ENCODE measurements at places on chromosomes 11 and 22.

DNA sequence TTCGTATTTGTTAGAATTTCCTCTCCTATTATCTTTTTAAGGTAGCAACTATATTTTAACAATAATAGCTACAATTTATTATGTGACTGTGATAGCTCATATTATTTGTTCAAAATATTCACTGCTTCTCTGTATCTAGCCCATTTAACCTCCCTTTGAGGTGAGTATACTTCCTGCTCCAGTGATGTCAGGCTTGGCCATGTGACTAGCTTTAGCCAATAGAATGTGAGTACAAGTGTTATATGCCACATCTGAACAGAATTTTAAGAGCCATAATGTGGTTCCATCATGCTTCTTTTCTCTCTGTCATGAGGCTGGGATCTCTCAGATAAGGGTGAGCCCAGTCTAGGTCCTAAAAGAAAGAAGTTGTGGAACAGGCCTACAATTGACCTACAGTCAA lies 217.6 kb downstream of the TTC28 start:
- no peak for DNase-seq

DNA sequence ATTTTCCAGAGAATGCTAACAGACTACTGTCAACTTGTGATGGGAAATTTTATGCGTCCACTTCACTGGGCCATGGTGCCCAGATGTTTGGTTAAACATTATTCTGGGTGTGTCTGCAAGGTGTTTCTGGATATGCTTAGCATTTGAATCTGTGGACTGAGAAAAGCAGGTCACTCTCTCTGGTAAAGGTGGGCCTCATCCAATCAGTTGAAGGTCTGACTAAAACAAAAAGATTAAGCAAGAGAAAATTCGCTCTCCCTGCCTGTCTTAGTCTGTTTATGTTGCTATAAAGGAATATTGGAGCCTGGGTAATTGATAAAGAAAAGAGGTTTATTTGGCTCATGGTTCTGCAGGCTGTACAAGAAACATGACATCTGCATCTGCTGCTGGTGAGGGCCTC lies 32.1 kb upstream of the CD81 start:
- DNase-seq: no peak

- no peak for DNase-seq
Measured at GRCh38 chr11:77450227-77450626, 23.7 kb downstream of the PAK1 start.

DNA sequence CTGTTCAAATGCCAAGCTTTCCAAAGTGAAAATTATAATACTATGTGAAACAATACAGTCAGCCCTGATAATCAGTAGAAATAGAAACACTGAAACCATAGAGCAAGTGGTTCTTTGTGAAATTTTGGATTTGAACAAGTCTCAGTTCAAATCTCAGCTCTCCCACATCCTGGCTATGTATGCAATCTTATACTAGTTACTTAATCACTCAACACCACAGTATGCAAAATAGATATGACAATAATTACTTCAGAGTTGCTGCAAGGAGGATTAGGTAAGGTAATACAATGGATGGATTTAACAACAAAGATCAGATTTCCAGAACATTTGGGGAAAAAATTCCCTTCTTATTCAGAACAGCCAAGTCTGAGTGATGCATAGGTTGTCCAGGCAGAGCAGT lies 851.8 kb upstream of the CCDC90B start:
- DNase-seq: no peak

- DNase-seq: no peak
Measured at GRCh38 chr11:104870910-104871309, 27.4 kb downstream of the CASP12 start.

GRCh38 chr11:14254533-14255237 lies 104.3 kb downstream of the RRAS2 start:
- DNase-seq: no peak

DNA sequence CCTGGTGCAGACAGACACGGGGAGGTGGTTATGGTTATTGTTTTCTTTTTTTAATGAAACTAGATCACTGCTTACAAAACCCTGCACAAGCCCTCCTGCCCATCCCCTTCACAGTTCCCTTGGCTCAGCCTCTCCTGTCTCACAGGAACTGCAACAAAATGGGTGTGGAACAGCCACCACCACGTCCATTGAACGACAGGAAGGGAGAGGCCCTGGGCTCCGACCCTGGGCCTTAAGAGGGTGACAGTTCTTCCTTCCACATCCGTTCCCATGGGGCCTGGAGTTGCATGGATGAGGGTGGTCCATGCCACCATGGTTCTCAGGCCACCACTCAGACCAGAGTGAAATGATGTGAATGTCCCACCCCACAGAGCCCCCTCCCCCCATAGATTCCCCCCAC lies 15.7 kb downstream of the PRPF19 start:
- DNase-seq: no peak

DNA sequence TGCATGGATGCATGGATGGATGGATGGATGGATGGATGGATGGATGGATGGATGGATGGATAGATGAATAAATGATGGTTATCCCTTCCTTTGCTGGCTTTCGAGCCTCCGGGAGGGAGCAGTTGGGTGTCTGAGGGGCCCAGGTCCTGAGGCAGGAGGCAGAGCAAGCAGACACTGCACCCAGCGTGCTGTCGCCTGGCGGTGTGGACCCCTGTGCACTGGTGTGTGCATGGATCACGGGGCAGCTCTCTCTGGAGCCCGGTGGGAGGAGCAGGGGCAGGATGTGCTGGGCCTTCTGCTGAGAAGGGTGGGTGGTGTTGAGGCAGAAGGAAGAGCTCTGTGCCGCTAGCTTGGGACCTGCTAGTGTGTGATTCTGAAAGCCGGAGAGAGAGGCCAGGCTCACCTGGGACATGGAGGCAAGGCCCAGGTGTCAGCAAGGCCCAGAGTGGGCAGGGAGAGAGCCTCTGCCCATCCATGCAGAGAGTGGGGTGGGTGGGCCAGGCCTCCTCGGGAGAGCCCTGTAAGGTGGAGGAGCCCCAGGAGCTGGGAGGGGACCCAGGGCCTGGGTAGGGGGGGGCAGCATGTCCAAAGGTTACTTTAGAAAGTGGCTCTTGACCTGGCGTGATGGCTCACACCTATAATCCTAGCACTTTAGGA lies 254.4 kb downstream of the BRD1 start:
- DNase-seq: no peak

DNA sequence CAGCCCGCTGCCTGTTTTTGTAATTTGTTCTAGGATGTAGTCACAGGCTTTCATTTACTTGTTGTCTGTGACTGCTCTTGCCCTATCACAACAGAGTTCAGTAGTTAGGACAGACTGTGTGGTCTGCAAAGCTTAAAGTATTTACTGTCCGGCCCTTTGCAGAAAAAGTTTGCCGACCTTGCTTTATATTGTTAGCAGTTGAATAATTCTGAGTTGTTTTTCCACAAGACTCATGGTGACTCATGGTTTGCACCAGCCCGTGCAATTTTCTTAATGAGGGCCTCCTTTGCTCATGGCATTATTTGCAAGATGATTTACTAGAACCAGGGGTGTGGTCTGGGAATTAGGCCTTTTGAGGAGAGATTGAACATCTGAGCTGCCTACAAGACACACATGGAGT lies 110.6 kb downstream of the SCN3B start:
- no peak for DNase-seq

GRCh38 chr22:20748731-20749428 lies 25.0 kb upstream of the SERPIND1 start:
- DNase-seq: no peak

DNA sequence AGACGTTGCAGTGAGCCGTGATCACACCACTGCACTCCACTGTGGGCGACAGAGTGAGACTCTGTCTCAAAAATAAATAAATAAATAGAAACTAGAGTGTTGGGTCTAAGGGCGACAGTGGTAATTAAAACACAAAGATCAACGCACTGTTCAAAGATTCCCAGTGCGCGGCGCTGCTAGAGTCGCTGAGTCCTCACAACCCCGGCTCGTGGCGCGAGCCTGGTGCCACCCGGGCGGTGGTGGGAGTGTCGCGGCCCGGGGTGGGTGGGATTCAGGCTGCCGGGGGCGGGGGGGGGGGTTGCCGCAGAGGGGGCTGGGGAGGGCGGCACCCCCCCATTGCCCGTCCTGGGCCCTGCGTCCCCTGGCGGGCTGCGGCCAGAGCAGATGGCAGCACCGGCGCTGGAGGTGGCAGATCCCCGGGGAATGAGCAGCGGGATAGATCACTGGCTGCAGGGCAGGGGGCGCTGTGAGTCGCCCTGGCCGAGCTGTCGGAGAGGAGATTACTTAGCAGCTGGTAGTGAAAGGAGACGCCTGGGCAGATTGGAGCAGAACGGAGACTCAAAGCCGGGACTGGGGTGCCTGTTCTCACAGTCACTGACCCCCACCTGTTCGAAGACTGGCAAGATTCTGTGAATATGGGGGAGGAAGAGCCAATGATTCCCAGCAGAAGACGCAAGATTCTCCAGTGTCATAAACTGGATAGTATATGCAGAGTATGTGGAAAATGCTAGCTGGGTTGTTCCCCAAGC lies 30.2 kb upstream of the APOBEC3A start:
- DNase-seq: no peak

GRCh38 chr11:59999691-60000090 lies 17.3 kb upstream of the OOSP4B start:
- no peak for DNase-seq

- no peak for DNase-seq
Measured at GRCh38 chr11:83816572-83817187, 530.5 kb upstream of the CCDC90B start.

DNA sequence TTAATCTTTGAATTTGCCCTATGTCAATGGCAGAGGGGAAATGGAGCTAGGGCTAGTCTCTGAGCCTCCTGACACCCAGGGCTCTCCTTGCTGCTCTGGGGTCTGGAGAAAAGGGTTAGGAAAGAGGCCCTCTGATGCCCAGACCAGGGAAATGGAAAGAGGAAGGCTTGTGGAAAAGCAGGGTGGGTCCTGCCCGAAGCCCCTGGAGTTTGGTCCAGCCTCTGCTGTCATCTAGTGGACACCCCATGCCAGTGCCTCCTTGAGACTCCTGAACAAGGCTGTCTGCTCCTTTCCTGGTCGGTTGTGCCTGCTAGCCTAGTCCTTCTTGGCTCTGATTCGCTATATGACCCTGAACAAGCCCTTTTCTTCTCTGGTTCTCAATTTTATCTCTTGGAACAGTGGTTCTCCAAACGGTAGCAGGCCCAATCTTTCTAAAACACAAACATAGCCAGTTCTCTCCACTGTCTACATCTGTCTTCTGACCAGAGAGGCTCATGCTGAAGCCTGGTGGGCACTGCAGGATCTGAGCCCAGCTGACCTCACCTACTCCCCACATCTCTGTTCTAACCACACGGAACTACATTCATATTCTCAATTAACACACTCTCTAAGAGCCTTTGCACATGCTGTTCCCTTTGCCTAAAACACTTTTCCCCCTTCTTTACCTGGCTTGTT lies 8.8 kb upstream of the PLA2G3 start:
- DNase-seq: no peak

DNA sequence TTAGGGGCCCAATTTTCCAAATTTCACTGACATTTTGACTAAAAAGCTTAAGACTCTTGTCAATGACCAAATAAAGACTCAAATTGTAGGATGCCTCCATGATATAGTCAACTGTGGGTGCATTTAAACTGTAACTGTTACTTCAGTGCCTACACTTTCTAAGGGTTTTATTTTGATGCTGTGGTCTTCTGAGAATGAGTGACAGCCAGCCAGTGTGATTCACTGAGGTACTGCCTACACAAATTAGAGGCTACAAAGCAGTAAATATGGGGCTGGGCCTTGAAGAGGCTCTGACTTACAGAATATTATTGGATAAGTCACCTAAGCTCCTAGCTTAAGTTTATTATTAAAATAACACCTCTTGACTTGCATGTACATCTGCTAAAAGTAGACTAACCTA lies 210.6 kb downstream of the SWAP70 start:
- DNase-seq: no peak

GRCh38 chr22:46674906-46675305 lies 54.7 kb downstream of the GRAMD4 start:
- DNase-seq: no peak

- DNase-seq: no peak
Measured at GRCh38 chr11:126341760-126342161, 13.7 kb upstream of the ST3GAL4 start.

GRCh38 chr22:45058622-45058912 lies 48.8 kb upstream of the PHF21B start:
- DNase-seq: no peak

DNA sequence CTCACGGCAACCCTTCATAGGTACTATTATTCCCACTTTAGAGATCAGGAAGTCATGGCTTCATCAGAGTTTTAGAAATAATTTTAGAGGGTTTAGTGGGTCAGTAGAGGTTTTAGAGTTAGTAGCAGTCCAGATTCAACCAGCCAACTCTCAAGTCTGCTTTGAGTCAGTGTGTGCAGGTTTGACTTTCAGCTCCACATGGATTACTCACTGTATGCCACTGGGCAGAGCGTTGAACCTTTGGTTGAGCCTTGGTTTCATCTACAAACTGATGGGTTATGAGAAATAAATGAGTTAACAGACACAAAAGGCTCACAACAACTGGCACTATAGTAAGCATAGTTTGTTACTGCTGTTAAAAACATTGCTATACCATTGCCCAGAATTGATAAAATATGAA lies 19.0 kb upstream of the TP53AIP1 start:
- no peak for DNase-seq

DNA sequence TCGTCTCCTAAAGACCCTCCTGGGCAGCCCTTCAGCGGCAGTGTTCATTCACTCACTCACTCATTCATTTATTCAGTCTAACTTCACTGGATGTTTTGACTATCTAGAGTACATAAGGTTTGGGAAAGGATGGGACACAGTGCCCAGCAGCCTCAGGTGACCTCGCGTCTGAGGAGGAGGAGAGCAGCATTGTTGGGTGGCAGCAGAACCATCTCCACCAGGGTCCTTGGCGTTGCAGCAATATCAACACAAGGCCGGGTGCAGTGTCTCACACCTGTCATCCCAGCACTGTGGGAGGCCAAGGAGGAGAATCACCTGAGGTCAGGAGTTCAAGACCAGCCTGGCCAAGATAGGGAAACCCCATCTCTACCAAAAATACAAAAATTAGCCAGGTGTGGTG lies 408.0 kb downstream of the BRD1 start:
- DNase-seq: no peak

DNA sequence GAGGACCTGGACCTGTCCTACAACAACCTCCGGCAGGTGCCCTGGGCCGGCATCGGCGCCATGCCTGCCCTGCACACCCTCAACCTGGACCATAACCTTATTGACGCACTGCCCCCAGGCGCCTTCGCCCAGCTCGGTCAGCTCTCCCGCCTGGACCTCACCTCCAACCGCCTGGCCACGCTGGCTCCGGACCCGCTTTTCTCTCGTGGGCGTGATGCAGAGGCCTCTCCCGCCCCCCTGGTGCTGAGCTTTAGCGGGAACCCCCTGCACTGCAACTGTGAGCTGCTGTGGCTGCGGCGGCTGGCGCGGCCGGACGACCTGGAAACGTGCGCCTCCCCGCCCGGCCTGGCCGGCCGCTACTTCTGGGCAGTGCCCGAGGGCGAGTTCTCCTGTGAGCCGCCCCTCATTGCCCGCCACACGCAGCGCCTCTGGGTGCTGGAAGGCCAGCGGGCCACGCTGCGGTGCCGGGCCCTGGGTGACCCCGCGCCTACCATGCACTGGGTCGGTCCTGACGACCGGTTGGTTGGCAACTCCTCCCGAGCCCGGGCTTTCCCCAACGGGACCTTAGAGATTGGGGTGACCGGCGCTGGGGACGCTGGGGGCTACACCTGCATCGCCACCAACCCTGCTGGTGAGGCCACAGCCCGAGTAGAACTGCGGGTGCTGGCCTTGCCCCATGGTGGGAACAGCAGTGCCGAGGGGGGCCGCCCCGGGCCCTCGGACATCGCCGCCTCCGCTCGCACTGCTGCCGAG lies 1.5 kb downstream of the LRFN4 start:
- DNase-seq: no peak

- no peak for DNase-seq
Measured at GRCh38 chr11:8947230-8947943, 4.6 kb upstream of the ASCL3 start.

All from T-helper 1 cell (primary cell).